Activated CD8-positive, alpha-beta memory T cell treated with anti-CD3 and anti-CD28 coated beads, Interleukin-2, amount 50 U/mL, for 48 hours (primary cell): ENCODE measurements at places on chromosomes 2 and 18.

DNA sequence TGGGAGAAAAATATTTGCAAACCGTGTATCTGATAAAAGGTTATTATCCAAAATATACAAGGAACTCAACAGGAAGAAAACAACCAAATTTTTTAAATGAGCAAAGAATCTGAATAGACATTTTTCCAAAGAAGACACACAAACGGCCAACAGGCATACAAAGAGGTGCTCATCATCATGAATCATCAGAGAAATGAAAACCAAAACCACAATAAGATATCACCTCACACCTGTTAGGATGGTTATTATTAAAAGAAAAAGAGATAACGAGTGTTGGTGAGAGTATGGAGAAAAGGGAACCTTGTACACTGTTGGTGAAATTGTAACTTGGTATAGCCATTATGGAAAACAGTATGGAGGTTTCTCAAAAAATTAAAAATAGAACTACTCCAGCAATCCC, 463.3 kb downstream of the IRS1 start:
- DNase-seq, result no peak

DNA sequence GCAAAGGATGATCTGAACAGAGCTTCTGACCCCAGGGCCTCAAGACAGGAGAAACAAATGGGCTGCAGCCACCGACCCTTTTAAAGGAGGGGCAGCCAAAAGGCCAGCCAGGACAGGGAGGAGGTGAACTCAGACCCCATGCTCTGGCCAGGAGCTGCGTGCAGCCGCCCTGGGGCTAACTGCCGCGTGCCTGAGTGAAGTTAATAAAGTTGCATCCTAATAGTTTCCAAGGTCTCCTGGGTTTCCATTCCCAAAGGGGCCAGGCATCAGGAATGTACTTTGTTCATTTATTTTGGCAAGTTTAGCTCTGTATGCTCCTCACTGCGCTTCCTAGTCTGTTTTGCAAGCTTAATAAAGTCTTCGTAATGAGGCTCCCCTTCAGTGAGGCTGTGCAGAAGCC, 60.7 kb downstream of the EN1 start:
- no peak for DNase-seq

GRCh38 chr18:59748628-59749360, 51.6 kb upstream of the CCBE1 start:
- no peak for DNase-seq

DNA sequence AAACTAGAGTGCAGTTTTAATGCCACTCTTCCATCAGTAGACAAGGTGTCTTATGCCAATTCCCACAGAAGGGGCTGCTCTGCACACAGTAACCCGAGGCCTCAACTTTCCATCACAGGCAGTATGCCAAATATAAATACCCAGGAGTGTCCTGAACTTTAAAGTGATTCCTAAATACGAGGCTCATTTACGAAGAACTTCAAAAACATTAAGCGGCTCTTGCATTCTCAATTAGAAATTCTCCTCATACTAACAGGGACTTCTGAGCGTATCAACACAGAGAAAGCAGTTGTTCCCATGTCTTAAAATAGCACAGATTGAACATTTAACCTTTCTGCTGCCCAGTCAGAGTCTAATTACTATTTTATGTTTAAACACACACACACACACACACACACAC, 638.6 kb downstream of the ERBB4 start:
- no peak for DNase-seq

DNA sequence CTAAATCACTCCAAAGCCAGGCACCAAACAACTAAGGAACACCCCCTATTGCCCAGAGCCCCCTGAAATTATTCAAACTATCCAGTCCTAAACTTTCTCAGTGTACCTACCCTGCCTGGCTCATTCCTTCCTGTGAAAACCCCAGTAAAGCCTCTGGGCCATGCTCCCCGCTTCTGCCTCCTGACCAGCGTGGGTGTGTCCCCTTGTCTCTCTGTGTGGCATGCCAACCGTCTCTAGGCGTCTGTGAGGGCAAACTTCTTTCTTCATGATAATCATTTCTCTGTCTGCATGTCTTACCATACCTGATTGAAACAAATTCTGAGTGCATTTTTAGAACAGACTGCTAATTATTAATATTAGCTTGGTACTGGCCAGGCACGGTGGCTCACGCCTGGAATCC, 109.0 kb upstream of the MSH2 start:
- DNase-seq, result no peak

DNA sequence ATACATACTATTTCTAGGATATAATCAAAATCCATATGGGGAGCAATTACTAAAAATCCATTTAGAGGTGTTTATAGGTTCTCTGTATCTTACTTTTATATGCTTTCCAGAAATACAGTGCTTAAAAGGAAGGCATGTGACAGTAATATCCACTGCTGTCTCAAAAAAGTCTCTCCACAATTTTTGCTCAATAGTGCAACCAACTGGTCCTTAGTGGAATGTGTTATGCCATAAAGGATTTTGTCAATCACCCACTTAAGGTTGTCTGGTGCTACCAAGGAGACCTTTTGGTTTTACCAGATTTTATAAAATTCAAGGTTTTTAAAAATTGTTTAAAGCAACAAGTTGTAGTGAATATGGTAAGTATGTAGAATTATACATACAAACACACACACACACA, 328.5 kb upstream of the DSEL start:
- no peak for DNase-seq
